ENCODE measurements at places on chromosomes 5 and 9.

DNA sequence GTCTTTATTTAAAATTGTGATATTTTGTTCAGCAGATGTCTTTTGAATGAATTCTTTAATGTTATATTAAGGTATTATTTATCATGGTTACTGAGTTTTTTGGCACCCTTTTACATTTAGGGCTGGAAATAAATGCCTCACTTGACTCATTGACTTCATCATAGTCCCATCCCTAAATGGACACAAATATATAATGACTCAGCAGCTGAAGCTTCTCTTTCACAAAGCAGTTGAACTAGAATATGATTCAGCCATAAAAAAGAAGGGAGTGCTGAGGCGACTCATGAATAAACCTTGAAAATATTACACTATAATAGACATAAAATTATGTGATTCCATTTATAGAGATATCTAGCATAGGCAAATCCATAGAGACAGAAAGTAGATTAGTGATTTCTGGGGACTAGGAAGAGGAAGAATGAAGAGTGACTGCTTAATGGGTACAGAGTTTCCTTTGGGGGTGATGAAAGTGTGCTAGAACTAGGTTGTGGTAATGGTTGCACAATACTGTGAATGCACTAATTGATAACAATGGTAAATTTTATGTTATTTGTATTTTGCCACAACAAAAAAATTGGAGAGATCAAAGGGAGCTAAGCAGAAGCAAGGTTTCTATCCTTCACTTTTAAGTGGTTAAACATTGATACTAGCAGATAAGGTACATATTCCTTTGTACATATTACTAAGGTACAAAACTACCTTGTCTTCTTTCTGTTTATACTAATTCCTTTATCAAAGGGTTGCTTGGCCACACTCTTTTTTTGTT, 449.6 kb downstream of the NTRK2 start:
- no peak for DNase-seq

- DNase-seq: no peak
These were observed 31.0 kb upstream of the GNA14 start for GRCh38 chr9:77679088-77679487.

- DNase-seq: no peak
These were observed 1388.3 kb upstream of the ACO1 start for GRCh38 chr9:30995956-30996738.

DNA sequence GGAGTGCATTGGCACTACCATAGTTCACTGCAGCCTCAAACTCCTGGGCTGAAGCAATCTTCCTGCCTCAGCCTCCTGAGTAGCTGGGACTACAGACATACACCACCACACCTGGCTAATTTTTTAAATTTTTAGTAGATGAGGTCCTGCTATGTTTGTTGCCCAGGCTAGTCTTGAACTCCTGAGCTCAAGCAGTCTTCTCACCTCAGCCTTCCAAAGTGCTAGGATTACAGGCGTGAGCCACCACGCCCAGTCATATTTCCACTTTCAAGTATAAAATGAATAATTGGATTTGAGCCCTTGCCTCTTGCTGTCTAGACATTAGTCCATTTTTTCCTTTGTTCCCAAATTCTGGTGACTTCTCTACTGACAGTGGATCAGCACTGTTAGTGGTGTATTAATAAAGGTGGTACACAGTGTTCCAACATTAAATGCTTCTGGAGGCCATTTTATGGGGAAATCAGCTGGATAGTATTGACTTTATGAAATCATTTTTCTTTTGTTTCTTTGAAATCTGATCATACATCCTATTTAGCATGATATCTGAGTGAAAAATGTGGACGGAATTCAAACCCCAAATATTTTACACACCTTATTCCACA, 15.9 kb downstream of the ATP6V0E1 start:
- no peak for DNase-seq

DNA sequence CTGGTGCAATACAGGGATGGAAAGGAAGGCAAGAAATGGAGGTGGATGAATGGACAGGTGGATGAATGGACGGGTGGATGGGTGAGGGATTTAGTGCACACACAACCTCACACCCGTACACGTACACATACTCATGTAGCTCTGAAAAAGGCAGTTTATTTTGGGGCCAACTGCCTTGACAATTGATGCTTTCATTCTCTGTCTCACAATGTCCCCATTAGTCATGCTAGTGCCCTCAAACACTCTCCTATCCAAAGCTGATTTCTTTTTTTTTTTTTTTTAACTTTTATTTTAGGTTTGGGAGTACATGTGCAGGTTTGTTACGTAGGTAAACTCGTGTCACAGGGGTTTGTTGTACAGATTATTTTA, 495.0 kb downstream of the DMAC1 start:
- no peak for DNase-seq

DNA sequence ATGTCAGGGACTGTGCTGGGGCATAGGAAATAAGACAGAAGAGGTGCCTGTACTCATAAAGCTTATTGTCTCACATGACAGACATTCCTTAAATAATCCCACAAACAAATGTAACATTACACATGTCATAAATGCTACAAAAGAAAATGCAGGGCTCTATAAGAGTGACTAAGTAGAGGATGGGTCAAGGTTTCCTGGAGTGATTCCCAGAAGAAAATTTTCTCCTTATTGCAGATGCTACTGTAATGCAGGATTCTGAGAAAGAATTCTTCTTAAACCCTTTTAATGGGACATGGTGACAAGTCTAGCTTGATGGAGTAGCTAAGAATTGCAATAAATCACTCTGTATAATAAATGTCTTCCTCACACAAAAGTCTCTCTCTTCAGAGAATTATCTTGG, 55.7 kb downstream of the SH3TC2 start:
- DNase-seq: no peak

GRCh38 chr5:165573445-165573844, 2068.0 kb downstream of the MAT2B start:
- no peak for DNase-seq

- no peak for DNase-seq
These were observed 24.3 kb upstream of the UBAP2 start for GRCh38 chr9:34072868-34073590.

GRCh38 chr5:41878643-41879478, 8.6 kb upstream of the OXCT1 start:
- DNase-seq: no peak

- no peak for DNase-seq
These were observed 193.4 kb downstream of the ARRDC3 start for GRCh38 chr5:91189480-91190313.

GRCh38 chr5:43635374-43635773, 32.4 kb downstream of the NNT start:
- no peak for DNase-seq

DNA sequence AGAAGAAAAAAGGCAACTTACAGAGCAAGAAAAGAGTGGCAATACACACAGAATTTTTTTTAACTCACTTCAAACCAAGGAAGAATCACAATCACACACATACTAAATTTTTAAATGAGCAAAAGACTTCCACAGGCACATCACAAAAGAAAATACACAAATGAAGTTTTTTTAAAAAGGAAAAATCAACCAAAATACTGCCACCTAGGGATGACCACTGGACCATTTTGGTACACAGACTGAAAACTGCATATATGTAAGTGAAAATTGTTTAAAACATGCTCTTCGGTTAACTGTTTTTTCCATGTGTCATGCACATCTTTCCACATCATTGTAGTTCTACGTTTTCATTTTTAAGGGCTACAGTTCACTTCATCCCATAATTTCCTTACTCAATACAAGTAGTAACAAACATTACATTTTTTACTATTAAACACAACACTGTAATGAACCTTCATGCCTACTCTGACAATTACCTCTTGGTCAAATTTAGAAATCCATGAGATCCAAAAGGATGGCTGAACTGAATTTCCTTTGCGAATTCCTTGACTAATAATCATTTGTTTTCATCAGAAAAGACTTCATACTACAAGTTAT, 79.0 kb downstream of the FBXW11 start:
- DNase-seq: no peak

DNA sequence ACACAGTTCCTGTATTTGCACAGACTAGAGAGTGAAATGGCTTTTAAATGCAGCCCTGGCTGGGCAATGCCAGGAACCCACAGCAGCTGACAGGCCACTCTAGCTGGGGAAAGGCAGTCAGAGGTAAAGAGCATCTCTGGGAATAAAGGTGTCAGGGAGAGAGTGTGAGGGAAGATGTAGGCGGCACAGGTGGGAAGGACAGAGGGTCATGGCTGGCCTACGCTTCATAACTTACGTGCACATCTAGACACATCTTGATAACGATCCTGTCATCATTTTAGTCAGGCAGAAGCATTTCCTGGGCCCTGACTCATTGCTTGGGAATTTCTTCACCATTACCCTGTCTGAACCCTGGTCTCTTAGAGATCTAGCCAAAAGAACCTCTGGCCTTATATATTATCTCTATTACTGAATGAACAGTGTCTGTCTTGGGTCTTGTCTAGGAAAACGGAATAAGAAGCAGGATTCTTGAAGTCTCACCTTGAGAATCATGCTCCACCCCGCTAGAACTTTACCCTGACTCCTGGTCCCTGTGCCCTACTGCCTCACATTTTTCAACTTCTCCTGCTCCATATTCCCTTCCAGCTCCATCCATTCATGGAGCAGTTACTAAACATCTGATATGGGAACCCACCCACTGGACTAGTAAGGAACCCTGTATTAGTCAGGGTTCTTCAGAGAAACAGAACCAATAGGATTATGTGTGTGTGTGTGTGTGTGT, 106.4 kb upstream of the ELL2 start:
- no peak for DNase-seq

- DNase-seq: no peak
These were observed 568.0 kb downstream of the ANXA1 start for GRCh38 chr9:73719660-73720059.

DNA sequence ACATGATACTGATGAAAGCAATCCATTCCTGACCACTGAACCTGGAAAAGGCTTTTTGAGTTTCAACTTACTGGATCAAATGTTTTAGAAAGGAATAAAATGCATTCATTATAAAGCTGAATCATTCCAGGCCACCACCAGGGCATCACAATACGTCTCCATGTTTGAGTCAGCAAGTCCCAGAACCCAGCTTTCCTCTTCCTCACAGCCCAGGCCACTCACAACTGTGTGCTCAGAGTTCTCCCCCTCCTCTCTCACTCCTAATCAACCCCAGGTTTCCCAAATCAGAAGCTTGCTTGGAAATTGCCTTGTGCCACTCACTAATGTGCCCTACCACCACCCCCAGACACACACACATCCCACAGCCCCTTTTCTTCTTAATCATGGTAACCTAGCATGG, 91.7 kb downstream of the GNA14 start:
- no peak for DNase-seq

DNA sequence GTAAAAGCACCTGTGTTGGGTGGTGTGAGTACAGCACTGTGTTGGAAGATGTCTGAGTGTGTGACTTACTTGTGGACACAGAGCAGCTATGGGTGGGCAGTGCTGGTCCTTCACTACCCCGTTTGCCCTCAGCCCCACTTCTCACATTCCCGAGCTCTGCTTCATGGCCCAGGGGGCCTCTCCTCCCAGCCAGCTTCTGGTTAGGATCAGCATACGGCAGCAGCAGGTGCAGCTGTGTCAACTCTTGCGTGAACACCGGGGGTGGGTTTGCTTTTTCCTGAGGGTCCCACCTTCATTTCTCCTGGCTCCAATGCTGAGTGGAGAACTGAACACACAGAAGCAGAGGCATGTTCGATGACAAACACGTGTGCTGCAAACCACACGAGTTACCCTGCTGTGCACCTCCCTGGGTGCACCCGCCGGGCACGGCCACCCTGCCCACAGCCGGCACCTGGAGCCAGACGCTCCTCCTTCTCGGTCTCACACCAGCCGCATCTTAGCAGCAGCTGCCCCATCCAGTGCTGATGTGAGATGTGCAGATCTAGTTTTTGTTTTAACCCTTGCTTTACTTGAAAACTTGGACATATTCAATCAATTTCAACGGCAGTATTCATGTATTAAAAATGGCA, 14.9 kb upstream of the SLC6A3 start:
- DNase-seq: no peak

- no peak for DNase-seq
These were observed 20.5 kb upstream of the PDCD1LG2 start for GRCh38 chr9:5489630-5490490.

- peak; percentile 64 for DNase-seq
These were observed 85.1 kb upstream of the CKMT2 start for GRCh38 chr5:81147886-81148571.

- DNase-seq: peak; percentile 6
These were observed 158.1 kb upstream of the NREP start for GRCh38 chr5:111914966-111915636.

- DNase-seq: peak; percentile 43
These were observed 184.1 kb downstream of the MARCHF11 start for GRCh38 chr5:15995341-15996052.

DNA sequence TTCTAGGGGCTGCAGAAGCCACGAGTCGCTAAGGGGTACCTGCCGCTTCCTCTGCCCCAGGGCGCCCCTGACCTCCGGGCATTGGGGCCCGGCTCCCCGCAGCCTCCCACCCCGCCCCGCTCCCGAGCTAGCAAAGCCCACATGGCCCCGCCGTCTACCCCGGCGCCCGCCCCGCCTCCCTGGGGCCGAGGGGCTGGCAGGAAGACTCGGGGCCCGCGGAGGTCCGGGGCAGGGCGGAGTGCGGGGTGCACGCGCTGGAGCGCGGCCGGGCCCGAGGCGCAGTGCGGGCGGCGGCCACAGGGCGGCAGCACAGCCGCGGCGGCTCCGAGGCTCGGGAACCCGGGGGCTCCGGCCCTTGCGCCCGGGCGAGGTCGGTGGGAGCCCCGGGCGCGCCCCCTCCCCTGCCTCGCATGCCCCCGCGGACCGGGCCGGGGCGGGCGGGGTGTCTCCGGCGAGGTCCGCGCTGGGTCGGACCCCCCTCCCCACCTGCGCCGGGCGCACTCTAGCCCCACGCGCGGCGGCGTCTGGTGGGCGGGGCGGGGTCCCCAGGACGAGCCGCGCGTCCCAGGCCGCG, 6.7 kb downstream of the NRARP start:
- peak; percentile 44 for DNase-seq

GRCh38 chr5:90530736-90531487, 1.5 kb upstream of the LYSMD3 start:
- no peak for DNase-seq

GRCh38 chr9:4021621-4022213, 278.2 kb downstream of the GLIS3 start:
- no peak for DNase-seq

GRCh38 chr5:2739360-2740050, 12.0 kb downstream of the IRX2 start:
- peak; percentile 88 for DNase-seq

DNA sequence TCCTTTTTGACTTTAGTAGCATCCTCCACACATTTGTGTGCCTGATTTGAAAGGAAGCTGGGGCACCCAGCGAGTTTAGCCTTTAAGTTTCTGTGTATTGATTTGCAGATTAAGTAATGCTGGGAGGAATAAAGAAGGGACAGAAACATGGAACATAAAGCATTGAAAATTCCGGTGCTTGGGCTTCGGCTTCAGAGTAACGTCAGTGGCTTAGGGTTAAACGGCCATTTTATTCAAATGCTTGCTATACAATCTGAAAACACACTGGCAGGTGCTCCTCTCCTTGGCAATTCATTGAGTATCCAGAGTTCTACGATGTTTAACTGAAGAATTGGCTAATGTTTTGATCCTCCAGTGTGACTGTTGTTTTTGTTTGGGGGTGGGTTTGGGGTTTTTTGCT, 58.0 kb upstream of the FSD1L start:
- DNase-seq: no peak

- peak; percentile 22 for DNase-seq
These were observed 116.6 kb upstream of the MAP3K1 start for GRCh38 chr5:56698463-56699381.
